ENCODE measurements at places on chromosomes 3 and 15.

- DNase-seq: no peak
Observed at GRCh38 chr3:44954962-44955361, 21.0 kb downstream of the ZDHHC3 start.

- DNase-seq: no peak
Observed at GRCh38 chr3:146166826-146167225, 5.8 kb upstream of the PLOD2 start.

GRCh38 chr3:111392894-111393398 is 149.1 kb upstream of the CD96 start:
- peak; percentile 1 for DNase-seq

DNA sequence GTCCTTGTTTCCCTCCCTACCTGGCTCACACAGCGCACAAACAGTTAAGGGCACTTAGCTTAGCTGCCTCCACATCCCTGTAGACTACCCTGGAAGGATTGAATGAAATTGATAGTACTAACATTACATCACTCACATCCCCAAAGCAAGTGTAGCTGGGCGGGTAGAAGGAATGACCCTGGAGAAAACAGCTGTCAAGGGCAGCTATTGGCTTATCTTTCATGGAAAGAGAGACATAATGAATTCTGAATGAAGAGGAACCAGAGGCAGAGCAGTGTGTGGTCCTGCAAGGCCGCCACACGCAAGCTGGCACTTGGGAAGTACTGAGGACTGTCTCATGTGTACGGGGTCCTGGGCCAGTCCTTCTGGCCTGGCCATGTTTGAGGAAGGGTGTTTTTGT is 369.6 kb upstream of the RGMA start:
- no peak for DNase-seq

- DNase-seq: no peak
Observed at GRCh38 chr3:183212565-183212964, 40.5 kb upstream of the B3GNT5 start.

DNA sequence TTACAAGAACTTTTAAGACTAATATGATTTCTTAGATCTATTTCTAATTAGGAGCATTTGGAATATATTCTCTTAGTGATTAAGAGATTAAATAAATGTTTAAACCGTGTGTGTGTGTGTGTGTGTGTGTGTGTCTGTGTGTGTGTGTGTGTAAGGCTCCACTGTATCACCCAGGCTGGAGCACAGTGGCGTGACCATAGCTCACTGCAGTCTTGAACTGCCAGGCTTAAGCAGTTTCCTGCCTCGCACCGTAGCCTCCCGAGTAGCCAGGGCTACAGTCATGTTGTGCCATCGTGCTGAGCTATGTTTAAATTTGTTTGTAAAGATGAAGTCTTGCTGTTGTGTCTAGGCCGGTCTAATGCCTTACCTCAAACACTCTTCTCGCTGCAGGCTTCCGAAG is 109.4 kb downstream of the KLHL25 start:
- no peak for DNase-seq

DNA sequence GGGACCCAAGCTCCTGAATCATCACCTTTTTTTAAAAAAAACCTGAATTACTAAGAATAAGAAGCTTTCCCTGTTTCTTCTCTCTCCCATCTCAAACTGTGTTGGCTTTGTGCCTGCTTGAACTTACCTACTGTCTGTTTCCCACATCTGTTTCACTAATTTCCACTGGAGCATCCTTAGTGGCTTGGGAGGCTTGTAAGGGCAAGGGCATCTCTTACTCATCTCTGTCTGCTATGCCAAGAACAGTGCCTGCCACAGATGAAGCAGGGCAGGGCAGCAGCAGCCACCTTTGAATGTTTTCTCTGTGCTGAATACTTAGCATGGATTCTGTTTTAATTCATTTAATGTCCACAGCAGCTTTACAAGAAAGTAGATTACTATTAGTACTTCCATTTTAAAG is 42.3 kb downstream of the SNRK start:
- DNase-seq: no peak

- DNase-seq: peak; percentile 75
Observed at GRCh38 chr3:47780741-47781684, 680 bp downstream of the SMARCC1 start.

GRCh38 chr3:24245056-24245455 is 249.6 kb downstream of the THRB start:
- no peak for DNase-seq

- DNase-seq: peak; percentile 22
Observed at GRCh38 chr3:152241142-152242017, 27.3 kb upstream of the MBNL1 start.

DNA sequence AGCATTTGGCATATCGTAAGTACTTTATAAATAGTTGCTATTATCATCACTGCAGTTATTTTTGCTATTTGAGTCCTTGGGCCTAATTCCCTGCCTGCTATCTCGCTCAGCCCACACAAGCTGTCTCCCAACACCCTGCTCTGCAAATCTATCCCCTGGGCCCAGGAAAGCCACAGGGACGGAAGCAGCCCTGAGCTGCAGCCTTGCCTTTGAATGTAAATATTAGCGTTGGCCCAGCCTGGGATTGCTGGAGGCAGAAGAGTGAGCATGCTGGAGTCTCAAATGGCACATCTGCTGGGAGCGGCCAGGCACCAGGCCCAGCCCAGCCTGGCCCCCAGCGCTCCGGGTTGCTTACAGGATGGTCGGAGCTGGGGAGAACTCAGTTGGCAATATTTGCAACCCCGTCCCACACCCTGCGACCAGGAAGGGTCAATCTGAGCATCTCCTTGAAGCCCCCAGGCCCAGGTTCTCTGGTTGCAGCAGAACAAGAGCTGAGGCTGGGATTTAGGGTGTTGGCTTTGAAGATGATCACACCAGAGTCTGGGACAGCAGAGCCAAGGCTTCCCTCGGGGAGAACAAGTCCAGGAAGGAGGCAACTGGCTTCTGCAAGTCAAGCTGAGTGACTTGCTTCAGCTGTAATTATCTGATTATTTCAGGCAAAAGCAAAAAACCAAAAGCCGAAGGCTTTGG is 529.6 kb downstream of the SHQ1 start:
- DNase-seq: no peak

- DNase-seq: peak; percentile 17
Observed at GRCh38 chr15:64152507-64153387, 1.2 kb downstream of the SNX22 start.

- no peak for DNase-seq
Observed at GRCh38 chr3:57059411-57059810, 1.1 kb upstream of the SPATA12 start.

DNA sequence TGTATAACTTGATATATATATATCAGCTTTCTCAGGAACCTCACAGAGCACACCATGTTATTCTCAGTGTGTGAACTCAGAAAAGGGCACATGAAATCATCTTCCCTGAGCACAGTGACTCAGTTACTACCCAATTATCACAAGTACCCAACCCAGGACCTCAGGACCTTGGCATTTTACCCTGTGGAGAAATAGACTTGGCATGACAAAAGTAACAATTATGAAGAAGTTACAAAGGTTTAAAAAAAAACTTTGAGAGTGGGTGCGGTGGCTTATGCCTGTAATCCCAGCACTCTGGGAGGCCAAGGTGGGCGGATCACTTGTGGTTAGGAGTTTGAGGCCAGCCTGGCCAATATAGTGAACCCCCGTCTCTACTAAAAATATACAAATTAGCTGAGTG is 52.4 kb downstream of the ONECUT1 start:
- no peak for DNase-seq

- DNase-seq: no peak
Observed at GRCh38 chr15:29409890-29410289, 140.3 kb upstream of the NSMCE3 start.

DNA sequence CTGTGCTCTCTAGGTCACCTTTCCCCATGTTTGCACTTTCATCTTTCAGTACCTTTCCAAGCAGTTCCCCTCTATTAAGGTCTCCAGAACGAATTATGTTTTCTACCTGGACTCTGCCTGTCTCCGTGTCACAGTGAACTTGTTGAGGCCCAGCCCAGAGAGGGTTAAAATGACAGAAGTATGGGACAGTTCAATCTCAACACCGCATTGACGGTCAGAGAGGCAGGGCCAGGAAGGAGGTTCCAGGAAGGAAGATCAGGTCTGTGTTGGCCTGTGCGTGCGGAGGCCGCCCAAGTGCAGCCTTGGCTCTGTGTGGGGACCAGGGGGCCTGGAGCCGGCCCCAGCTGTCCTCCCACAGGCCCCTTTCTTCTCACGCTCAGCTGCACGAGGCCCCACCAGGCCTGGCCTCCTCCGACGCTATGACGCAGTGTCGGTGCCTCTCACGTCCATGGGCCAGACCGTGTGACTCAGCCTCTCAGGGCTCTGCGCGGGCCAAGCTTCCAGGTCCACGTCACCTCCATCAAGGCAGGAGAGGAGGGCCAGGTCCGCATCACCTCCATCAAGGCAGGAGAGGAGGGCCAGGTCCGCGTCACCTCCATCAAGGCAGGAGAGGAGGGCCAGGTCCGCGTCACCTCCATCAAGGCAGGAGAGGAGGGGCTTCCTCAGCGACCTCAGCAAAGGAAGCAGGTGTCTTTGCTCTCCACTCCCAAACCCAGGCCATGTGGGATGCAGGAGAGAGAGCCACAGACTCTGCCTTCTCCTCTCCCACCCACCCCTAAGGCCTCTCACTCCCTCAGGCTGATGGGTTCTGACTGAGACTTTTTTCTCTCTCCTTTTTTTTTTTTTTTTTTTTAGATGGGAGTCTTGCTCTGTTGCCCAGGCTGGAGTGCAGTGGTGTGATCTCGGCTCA is 83.1 kb downstream of the CPN2 start:
- no peak for DNase-seq

- no peak for DNase-seq
Observed at GRCh38 chr3:160931474-160931873, 173.7 kb downstream of the B3GALNT1 start.

DNA sequence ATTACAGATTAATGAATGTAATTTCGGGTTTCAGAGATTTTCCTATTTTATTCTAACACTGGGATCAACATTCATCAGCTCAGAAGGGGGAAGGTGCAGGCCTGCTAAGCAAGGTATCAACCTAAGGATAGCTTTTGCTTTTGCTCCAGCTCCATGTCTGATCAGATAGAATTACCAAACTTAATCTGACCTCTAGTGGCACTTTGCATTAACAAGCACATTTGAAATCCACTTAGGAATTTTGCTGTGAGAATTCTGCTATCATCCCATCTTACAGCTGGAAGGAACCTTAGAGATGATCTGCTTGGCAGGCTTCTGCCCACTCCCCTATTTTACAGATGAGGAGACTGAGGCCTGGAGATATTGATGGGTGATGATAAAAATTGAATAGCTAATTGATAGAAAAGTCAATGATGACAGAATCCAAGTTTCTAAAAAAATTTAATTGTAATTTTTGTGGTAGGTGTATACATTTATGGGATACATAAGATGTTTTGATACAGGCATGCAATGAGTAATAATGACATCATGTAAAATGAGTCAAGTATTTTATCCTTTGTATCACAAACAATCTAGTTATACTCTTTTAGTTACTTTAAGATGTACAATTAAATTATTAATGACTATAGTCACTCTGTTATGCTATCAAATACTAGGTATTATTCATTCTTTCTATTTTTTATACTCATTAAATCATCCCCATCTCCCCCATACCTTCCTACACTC is 209.2 kb upstream of the ZPLD1 start:
- no peak for DNase-seq

- no peak for DNase-seq
Observed at GRCh38 chr3:123104550-123104949, 37.7 kb downstream of the PDIA5 start.

DNA sequence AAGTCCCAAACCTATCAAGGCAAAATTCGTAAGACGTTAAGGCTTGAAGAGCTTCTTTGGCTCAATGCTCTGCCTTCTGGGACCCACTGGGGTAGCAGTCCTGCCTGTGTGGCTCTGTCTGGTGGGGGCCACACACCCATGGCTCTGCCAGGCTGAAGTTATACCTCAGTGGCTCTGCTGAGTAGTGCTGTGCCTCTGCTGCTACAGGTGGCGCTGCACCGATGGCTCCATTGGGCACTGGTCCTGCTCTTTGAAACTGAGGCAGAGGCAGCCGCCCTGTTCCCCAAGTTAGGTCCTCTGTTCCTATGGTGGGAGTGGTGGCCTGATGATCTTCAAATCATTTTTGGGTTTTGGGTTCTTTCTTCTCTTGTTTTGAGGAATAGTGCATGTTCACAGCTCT is 68.0 kb upstream of the AP4E1 start:
- DNase-seq: no peak

GRCh38 chr3:154428286-154429206 is 1.4 kb downstream of the GPR149 start:
- DNase-seq: no peak

DNA sequence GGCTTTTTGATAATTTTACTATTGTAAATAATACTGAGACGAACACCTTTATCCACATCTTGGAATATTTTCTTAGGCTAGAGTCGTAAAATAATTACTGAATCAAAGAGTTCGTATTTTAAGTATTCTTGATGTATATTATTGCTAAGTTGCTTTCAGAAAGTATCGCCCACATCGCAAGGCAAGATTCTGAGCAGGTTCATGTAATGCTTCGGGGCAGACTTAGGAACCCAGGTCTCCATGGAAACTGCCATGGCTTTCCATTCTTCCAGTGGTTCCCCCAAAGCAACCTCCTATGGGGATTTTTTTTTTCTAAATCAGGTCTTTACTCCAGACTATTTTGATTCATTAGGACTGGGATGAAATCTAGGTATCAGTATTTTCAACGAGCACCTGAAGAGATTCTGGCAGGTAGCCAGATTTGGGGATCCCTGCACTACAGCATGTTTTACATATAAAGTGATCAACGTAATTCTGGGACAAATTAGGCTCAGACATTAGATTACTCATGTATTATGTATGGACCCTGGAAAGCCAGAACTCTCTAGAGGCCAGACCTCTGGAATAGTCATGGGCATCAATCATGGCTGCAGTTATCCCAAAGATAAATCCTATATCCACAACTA is 86.5 kb downstream of the B3GNT5 start:
- DNase-seq: no peak

GRCh38 chr15:80769153-80769828 is 9.9 kb upstream of the CEMIP start:
- no peak for DNase-seq

Measured in activated naive CD8-positive, alpha-beta T cell treated with anti-CD3 and anti-CD28 coated beads for 36 hours (primary cell).